Tongue (tissue), 3 donors: ENCODE measurements at places on chromosomes 6 and 20.

- no peak for DNase-seq
These were observed 28.7 kb downstream of the COX4I2 start for GRCh38 chr20:31666258-31667042.

- DNase-seq: no peak
These were observed 118.7 kb downstream of the SYNDIG1 start for GRCh38 chr20:24588047-24588635.

- DNase-seq: no peak
These were observed 334.9 kb upstream of the JARID2 start for GRCh38 chr6:14910692-14911547.

DNA sequence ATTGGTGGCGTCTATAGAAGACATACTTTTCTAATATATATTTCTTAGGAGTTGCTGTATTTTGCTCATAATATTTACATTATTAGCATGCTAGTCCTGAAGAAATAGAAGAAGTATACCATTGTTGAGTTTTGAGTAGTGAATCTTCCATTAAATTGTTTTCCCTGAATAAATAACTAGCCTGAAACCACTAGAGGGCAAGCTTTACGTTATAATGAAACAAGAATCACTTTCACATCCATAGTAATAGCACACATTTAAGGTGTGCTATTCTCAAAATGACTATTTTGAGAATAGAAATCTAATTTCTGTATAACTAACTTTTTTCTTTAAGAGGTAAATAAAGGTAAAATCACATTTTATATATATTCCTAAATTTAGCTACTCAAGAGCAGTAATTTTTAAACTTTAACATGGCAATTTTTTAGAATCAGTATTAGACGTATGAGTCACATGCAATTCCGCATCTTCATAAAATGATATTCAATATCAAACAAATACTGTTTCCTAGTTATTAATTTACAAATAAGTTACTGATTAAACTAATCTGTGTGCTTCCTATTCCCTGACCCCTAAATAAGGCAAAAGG is 213.2 kb upstream of the MANEA start:
- peak; percentile 8 for DNase-seq

- no peak for DNase-seq
These were observed 770 bp downstream of the KIF3B start for GRCh38 chr20:32278199-32278643.

DNA sequence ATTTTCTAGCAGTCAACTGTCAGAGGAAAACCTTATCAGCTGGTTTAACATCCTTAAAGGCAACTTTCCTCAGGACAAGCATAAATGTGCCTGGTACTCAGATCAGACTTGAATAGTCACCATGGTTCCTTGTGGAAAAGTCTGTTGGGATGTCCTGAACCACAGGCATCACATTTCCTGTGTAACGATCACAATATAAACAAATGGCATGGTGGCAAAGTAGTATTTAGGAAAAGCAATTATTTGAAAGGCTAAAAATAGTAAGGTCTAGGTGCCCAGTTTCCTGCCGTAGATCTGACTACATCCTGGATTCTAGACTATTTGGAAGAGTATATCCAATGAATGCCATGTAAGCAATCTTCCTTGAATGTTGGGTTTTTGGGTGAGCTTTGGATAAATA is 271.9 kb upstream of the AGPAT4 start:
- no peak for DNase-seq

GRCh38 chr20:59772931-59773913 is 160.2 kb downstream of the SYCP2 start:
- DNase-seq: no peak

- DNase-seq: no peak
These were observed 8.0 kb upstream of the L3MBTL3 start for GRCh38 chr6:130010387-130010786.

GRCh38 chr6:136226674-136227377 is 23.3 kb downstream of the MTFR2 start:
- no peak for DNase-seq

GRCh38 chr6:113211170-113211569 is 646.0 kb upstream of the MARCKS start:
- no peak for DNase-seq

DNA sequence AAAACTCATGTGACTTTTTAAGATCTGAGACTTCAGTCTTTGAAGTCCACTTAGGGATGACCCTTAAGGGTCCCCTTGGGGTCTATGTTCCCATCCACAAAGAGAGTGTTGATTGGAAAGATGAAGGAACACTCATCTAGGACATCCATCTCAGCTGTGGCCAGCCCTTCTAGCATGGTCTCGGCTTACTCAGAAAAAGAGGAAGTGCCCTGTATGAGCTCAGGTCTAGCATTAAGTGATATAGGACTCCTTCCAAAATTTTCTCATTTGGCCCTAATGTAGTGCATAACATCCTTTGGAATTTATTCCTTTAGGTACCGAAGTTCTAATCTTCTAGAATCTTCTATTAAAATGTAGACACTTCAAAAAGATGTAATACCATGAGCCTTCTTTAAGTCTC is 77.4 kb downstream of the NDUFAF5 start:
- no peak for DNase-seq

GRCh38 chr6:105740946-105741645 is 338.2 kb upstream of the PREP start:
- no peak for DNase-seq

GRCh38 chr6:120122401-120122800 is 772.8 kb upstream of the MAN1A1 start:
- DNase-seq: no peak

DNA sequence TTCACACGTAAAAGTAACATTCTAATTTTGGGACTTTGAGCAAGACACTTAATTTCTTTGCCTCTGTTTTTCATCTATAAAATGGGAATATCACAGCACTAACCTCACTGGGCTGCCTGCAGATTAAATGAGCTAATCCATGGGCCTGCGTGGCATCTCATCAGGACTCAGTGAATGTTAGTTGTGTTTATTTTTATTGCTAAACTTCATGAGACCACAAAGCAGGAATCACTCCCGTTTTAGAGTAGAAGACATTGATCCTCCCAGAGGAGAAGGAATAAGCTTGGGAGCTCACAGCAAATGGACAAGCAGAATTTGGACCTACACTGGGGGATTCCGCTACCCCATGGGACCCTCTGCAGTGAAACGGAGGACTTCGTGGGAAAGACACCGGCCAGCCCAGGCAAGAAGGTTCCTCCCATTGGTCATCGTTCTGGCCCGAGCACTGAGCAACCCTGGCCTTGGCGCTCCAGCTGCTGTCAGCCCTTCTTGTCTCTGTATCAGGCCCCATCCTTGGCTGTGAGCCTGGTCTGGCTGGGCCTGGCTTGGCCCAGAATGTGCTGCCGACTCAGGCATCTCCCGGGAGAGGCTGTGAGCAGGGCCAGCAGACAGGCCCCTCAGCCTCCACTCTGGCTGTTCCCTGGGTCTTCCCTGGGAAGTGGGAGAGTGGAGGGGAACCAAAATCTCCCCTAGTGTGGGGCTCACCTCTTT is 79.8 kb downstream of the NFATC2 start:
- peak; percentile 91 for DNase-seq

- no peak for DNase-seq
These were observed 247.6 kb downstream of the DLL1 start for GRCh38 chr6:170043150-170043819.

- DNase-seq: no peak
These were observed 50.8 kb downstream of the MC3R start for GRCh38 chr20:56299362-56299761.

DNA sequence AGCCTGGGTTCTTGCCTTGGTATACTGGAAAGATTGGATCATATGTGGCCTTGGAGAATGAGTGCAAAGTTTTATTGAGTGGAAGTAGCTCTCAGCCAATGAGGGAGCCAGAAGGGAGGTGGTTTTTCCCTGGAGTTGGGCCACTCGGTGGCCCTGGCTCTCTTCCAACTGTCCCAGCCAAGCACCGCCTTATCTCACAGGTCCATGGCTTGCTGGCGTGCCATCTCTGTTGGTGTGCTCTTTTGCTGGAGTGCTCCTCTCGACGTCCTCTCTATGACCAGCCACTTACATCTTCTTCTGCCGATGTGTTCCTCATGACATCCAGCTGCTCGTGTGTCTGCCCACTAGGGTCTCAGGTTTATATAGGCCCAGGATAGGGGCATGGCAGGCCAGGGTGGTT is 505.9 kb upstream of the SYNCRIP start:
- DNase-seq: no peak

- DNase-seq: no peak
These were observed 306.8 kb upstream of the FOXQ1 start for GRCh38 chr6:1004885-1005630.

DNA sequence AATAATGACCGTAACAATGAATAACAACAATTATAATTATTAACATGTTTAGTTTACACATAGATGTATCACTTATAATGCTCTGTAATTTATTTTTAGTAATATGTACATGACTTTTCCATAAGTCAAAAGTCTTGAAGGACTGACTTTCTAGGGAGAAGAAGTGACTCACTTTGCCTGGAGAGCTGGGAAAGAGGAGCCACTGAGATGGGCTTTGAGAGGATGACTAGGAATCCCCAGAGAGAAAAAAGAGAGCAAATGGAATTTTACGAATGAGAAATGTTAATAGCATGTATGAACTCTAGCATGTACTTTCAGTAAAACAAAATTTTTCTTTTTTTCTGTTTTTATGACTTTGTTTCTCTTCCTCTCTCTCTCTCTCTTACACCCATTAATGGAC is 67.8 kb upstream of the RALY start:
- DNase-seq: no peak

- no peak for DNase-seq
These were observed 451.5 kb upstream of the CITED2 start for GRCh38 chr6:139825935-139826374.

DNA sequence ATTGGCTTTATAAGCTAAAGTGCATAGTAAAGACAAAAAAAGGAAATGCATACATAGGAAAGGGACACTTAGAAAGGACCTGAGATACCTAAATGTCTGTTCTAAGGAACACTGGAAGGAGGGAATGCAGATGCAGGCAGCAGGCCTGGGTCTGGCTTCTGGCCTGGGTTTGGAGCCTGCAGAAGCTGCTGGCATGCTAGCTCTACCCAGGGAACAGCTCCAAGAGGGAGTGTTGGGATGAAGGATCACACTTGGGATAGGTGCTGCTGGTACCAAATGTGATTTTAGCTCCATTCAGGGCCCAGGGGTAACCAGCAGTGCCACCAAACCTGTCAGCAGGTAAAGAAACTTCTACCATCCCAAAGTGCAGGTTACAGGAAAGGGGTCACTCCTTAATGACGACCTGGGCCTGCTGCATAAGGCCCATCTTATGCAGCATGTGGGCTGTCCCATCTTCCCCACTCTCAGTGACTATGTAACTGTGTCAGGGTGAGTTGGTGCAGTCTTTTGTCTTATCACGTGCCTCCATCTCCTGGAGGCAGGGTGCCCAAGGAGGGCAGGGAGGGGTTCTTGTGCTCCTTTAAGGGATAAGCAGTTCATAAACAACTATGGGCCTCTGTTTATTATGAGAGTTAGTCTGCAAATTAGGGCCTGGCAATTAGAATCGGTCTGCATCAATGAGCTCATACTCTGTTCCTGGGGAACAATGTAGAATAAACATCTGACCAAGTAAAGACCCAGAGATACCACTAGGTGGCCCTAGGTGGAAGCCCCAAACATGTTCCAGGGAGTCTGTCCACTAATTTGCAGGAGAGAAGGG is 26.9 kb downstream of the DDX27 start:
- DNase-seq: peak; percentile 55

DNA sequence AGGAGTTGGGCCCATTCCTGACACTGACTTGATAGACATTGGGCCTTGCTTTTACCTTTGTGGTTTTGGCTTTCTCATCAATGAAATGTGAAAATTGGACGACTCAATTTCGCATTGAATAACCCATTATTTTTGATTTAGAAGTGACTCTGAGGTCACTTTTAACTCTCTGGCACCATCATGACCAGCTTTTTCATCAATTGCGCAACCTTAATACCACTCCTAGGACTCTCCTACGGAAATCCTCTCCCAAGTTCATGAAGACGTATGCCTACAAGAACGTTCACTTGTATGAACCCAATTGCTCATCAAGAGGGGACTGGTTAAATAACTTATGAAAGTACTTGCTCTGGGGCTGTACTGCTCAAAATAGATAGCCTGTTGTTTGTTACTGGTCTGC is 86.7 kb upstream of the CHD6 start:
- DNase-seq: no peak

- DNase-seq: peak; percentile 60
These were observed 86.0 kb downstream of the SESN1 start for GRCh38 chr6:109008537-109009235.

DNA sequence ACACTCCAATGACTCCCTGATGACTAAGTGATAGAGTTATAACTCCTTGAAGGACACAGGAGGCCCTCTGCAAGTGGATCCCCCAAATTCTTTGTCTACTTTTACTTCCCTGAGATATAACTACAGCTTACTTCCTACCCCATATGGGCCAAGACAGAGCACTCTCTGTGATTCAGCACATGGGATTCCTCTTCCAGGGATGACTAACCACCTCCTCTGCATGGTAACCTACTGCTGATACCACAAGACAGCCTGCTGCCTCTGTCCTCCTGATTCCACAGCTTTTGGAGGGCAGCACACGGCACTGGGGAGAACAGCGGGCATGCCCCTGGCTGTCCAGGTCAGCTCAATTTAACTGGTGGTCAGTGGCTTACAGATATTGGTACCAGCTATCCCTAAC is 675.7 kb upstream of the AGPAT4 start:
- no peak for DNase-seq

DNA sequence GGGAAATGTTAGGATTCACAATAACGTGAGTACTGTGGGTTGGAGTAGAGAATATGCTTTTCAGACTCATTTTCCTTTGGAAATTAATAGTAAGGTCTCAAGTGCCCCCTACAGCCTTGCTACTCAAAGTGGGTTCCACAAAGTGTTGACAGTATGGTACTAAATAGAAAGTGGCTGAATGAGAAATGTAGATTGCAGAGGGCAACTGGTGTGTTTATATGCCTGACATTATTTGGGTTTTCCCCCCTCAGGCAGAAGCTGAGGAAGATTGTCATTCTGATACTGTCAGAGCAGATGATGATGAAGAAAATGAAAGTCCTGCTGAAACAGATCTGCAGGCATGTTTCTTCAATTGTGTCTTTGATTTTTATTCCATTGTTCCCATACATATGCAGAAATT is 5.6 kb downstream of the FBXO9 start:
- DNase-seq: no peak

- DNase-seq: peak; percentile 84
These were observed 20.9 kb downstream of the DLL1 start for GRCh38 chr6:170269846-170270541.

- no peak for DNase-seq
These were observed 43.9 kb downstream of the BCAS1 start for GRCh38 chr20:54026295-54027064.

DNA sequence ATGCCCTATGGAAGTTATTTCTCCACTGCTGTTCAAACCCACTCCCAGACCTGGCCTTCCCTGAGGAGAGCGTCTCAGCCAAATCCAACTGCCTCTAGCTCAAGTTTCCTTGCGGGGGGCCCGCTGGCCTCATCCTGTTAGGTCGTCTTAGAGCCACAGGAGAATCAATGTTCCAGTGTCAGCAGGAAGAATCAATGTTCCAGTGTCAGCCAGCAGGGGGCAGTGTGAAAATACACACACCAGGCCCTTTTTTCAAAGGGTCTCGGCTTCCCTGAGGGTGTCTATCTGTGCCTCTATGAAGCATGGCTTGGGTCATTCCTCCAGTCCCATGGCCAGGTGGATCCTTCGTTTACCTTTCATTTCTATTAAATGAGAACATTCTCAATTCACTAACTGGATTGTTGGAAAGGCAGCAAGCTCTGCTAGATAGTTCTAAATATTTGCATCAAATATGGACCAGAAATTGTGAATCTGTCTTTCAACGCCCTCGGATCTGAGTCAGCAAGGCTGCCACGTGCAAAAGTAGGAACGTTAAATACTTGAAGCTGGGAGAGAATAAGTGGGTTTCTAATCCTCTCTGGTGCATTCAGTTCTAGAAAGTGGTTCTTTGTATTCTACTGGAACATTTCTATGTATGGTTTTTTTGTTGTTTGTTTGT is 19.2 kb downstream of the PRND start:
- DNase-seq: peak; percentile 40
